ENCODE measurements at places on chromosomes 3 and 15.
A peak's percentile ranks its signal among the peaks of the same experiment; 100 is the strongest.

- DNase-seq = no peak
Observed at GRCh38 chr15:47405365-47406162, 311.7 kb upstream of the SEMA6D start.

GRCh38 chr15:52392008-52392687 is 96.5 kb upstream of the MYO5C start:
- no peak for DNase-seq

GRCh38 chr3:25029820-25030219 is 398.2 kb upstream of the RARB start:
- DNase-seq = no peak

DNA sequence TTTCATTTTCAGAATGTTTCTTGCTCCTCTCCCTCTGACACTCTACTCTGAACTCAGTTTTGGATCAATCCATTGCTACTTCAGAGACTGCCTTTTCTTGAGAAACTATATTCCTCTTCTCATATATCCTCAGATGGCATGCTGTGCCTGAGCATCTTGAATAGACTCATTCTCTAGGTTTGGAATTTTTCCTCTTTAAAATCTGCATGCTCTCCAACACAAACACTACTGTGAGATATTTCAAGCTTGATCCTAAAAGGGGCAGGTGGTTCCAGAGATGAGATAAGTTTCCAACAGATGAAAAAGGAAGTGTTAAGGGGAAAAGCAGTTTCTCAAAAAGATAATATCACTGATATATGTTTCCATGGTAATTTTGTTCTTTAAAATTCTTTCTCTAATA is 742.2 kb upstream of the EPHA6 start:
- no peak for DNase-seq

DNA sequence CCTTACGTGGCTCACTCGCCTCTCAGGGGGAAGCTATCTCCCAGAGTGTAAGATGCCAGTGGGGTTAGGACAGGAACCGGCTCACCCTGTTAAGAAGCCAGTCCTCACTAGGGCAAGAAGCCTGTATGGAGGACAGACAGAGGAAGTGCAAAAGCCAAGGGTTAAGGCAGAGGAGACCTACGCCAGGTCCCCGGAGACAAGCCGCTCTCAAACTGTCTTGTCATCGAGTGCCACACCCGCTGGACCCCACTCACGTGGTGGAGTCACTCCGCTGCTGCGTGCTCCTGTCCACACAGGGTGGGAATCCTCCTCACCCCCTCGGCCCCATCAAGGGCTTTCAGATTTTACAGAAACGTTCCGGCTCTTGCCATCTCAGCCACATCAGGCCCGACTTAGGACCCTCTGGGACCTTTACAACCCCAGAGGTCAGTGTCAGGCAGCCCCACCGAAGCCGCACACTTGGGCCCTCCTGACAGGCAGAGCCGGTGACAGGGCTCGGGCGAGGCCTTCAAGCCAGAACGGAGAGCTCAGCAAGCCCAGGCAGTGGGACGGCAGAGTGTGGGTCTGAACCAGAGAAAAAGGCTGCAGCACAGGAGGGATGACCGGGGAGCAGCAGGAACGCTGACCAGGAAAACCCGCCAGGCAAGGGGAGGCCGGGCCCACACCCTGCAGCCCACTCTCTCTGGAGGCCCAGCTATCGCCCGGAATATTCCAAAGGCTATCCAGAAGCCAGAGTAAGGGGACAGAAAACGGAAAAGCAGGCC is 61.7 kb downstream of the XXYLT1 start:
- DNase-seq = peak; percentile 19

GRCh38 chr3:13197795-13198194 is 124.6 kb upstream of the IQSEC1 start:
- DNase-seq = no peak

GRCh38 chr3:161915418-161915750 is 418.8 kb downstream of the OTOL1 start:
- no peak for DNase-seq

GRCh38 chr3:71299160-71299559 is 284.4 kb downstream of the FOXP1 start:
- DNase-seq = no peak
